ENCODE measurements at places on chromosomes 12 and 14. TPM values are rescaled to one million over a fixed set of nuclear protein-coding genes. Genes with fewer than 3 reads are reported as not detected.

The ANO4 gene
- total RNA-seq = 0.23 TPM

The KLHDC1 gene
- 2.0 TPM for total RNA-seq

The LMNTD1 gene
- not detected for total RNA-seq

The GNG2 gene
- total RNA-seq = 174 TPM

The NGB gene
- total RNA-seq = not detected

The AMDHD1 gene
- total RNA-seq = 0.30 TPM

The FAM90A1 gene
- not detected for total RNA-seq

The GDF3 gene
- total RNA-seq = not detected

The CEBPE gene
- not detected for total RNA-seq

The KRT3 gene
- not detected for total RNA-seq

The OGFOD2 gene
- total RNA-seq = 18.1 TPM

The DHRS1 gene
- total RNA-seq = 19.1 TPM

The MYBPC1 gene
- total RNA-seq = 0.20 TPM

The SUOX gene
- 33.7 TPM for total RNA-seq

The FLVCR2 gene
- 3.0 TPM for total RNA-seq

The SOX5 gene
- 86.6 TPM for total RNA-seq

The NPFF gene
- total RNA-seq = not detected

The ACOT4 gene
- total RNA-seq = 0.98 TPM

The FOXN4 gene
- 1.3 TPM for total RNA-seq

The RAB21 gene
- 59.1 TPM for total RNA-seq

The DACT1 gene
- 5.2 TPM for total RNA-seq
